ENCODE measurements at places on chromosomes 6 and 20.

- no peak for DNase-seq
Observed at GRCh38 chr6:18161431-18161830, 6.2 kb downstream of the KDM1B start.

- no peak for DNase-seq
Observed at GRCh38 chr6:64733433-64733832, 973.6 kb downstream of the EYS start.

- no peak for DNase-seq
Observed at GRCh38 chr20:15317546-15318232, 980.3 kb upstream of the FLRT3 start.

GRCh38 chr6:147126618-147127022, 77.6 kb upstream of the STXBP5 start:
- no peak for DNase-seq

DNA sequence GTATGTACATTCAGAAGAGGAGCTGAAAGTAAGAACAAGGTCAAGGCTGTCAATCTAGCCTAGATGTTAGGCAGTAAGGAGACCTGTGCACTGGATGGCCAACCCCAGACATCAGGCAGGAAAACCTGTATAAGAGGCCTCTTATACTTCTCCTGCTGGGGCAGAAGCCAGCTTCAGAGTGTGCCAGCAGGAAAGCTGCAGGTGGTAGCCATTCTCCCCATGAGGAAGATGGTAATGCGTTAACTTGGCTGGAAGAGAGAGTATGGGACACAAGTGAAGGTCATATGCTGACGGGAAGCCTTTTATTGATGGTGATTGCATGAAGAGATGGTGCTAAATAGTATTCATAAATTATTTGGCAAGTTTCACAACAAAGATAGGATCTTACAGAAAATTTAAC, 20.6 kb downstream of the NHLRC1 start:
- DNase-seq = no peak

- no peak for DNase-seq
Observed at GRCh38 chr6:128655978-128656498, 135.6 kb upstream of the PTPRK start.

- no peak for DNase-seq
Observed at GRCh38 chr6:3775847-3776246, 24.3 kb upstream of the PXDC1 start.

DNA sequence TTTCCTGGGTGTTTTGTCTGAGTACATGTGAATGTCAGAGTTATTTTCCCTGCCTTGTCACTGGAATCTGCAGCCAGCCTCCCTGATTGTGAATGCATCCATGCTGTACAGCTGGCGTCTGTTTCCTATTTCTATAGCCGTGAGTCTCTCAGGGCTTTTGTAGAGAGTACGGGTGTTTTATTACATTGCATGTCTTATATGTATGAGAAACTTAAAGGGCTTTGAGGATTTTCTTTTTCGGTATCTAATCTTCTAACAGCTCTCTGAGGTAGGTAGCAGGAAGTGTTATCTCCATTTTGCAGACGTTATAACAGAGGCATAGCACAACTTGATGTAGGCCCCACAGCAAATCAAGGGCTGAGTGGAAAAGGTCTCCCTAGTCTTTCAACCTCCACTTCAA, 272.9 kb downstream of the PRL start:
- no peak for DNase-seq

GRCh38 chr20:57986666-57987065, 241.8 kb downstream of the ANKRD60 start:
- DNase-seq = no peak

- no peak for DNase-seq
Observed at GRCh38 chr6:38114976-38115625, 295.6 kb downstream of the ZFAND3 start.
